ENCODE measurements at places on chromosomes 3 and 15.
A peak's percentile ranks its signal among the peaks of the same experiment; 100 is the strongest.

- no peak for DNase-seq
These were observed 2.3 kb downstream of the PPCDC start for GRCh38 chr15:75025548-75026260.

DNA sequence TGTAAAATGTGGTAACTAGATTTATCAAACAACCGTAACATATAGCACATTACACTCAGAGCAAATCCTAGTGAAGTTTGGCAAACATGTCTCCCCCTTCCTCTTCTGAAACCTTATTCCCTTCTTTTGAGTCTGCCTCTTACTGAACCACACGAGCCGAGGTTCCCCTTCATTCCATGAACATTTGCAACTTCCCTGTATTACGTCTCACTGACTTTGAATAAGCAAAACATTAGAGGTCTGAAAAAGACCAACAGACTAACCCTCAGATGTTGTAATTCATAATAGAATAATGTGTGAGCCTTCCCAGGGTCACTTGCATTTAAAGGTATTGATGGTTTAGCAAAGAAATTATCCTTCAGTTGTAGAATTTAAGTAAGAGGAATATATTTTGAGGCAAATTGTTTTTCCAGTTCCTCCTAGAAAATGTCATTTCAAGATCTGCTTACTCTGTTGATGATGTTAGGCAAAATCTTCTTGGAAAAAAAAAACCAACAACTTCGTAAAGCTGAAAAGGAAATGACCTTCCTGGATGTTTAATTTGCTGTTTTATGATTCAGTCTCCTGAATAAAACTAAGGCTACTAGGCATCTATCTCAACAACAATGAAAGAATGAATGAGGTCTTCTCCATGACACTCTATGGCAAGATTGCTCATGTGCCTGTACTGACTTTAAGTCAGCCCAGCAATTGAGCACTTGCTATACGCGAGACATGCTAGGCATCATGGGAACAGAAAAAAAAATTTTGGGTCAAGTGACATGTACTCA, 296.9 kb upstream of the NECTIN3 start:
- peak; percentile 94 for DNase-seq

DNA sequence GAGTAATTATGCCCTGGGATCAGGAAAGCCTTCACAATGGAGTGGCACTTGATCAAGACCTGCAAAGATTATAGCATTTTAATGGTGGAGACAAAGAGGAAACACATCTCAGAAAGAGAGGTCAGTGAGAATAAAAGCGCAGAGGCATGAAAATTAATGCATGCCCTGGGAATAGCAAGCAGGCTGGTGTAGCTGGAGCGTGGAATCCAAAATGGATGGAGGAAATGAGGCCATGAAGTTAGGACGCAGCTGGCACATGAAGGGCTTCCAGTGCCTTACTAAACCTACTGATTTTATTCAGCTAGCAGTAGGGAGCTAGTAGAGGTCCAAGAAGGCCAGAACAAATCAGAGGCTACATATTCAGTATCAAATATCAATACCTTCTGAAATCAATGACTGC, 38.1 kb downstream of the TMEM212 start:
- no peak for DNase-seq

DNA sequence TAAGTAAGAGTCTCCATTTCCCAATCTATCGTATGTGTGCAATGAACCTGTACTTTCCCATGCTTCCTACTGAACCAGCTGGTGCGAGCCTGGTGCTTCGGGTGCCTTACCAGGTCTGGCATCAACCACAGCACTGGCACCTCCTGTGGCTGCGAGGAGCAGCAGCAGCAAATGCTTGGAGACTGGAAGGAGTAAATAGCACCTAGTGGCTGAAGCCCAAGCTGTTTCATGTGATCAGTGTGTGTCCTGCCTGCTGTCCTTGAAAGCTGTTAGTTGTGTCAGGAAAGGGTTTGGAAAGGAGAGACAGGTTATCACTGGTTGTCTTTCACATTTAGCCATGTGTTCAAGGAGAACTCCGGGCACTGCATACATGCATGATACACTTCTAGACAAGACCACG, 31.8 kb downstream of the PCOLCE2 start:
- peak; percentile 4 for DNase-seq

- DNase-seq, result no peak
These were observed 185.8 kb upstream of the ROBO1 start for GRCh38 chr3:79953591-79954101.

DNA sequence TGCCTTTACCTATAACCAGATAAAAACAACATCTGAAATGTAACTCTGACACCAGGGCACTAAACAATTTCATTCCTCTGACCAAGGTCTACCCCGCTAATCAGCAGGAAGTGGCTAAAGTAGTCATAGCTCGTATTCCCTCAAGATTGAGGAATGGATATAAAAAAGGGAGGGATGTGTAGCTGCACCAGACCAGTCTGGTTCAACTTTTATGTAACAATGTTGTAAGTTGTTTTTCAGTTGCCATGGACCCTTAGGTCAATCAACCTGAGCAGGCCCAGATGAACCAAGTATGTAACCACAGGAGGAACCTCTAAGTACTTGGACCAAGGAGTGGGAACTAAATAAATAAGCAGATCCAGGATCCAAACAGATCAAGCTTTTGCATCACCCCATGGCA, 28.4 kb upstream of the IFT57 start:
- peak; percentile 11 for DNase-seq

- DNase-seq, result no peak
These were observed 107.5 kb downstream of the SRGAP3 start for GRCh38 chr3:9141928-9142289.

DNA sequence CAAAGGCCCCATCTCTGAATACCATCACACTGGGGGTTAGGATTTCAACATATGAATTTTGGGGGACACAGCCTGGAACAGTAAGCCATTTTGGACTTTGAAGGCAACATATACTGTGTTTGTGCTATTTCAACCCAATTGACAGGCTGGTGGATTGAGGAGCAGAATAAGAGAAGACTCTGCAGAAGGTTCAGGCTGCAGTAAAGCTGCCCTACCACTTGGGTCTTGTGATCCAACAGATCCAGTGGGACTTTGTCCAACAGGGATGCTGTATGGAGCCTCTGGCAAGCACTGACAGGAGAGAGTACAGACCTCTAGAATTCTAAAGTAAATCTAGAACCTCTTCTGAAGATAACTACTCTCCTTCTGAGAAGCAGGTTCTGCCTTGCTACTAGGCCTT, 1.1 kb upstream of the BCL2L10 start:
- no peak for DNase-seq

DNA sequence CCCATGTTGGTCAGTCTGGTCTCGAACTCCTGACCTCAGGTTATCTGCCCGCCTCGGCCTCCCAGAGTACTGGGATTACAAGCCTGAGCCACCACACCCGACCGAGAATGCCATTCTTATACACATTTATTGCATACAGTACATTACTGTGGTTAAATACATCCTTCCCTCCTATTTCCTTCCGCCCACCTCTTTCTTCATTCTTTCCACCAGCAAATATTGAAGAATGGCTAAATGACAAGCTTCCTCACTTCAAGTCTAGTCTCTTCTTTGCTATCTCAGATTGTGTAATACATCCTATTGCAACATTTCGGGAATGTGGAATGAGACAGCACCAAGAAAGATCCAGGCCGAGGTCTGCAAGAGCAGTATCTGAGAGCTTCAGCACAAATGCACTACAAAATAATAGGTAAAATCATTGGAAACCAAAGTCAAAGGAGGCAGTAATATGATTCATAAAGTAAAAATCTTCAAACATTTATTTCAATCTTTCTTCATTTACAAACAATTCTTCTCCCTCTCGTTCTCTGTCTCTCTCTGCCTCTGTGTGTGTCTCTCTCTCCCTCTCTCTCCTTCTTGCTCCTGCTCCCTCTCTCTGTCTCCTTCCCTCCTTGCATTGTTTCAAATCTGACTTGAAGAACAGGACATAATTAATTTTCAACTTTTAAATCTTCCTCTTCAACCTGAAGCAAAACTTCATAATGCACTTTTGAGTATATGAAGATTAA, 94.7 kb upstream of the TGFBR2 start:
- DNase-seq, result peak; percentile 99

GRCh38 chr3:50112462-50112861, 23.7 kb downstream of the RBM5 start:
- peak; percentile 34 for DNase-seq

- DNase-seq, result no peak
These were observed 346.1 kb downstream of the FEZF2 start for GRCh38 chr3:62027241-62027640.

DNA sequence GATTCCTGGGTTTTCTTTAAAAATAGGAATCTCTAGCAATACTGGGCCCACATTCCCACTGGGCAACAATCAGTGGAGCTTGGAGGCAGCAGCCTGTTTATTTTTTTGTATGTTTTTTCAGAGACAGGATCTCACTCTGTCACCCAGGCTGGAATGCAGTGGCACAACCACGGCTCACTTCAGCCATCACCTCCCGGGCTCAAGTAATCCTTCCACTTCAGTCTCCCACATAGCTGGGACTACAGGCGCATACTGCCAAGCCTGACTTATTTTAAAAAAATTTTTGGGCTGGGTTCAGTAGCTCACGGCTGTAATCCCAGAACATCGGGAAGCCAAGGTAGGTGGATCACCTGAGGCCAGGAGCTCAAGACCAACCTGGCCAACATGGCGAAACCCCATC, 29.1 kb upstream of the GNB5 start:
- DNase-seq, result no peak

GRCh38 chr15:91983729-91984340, 130.3 kb downstream of the SLCO3A1 start:
- no peak for DNase-seq

DNA sequence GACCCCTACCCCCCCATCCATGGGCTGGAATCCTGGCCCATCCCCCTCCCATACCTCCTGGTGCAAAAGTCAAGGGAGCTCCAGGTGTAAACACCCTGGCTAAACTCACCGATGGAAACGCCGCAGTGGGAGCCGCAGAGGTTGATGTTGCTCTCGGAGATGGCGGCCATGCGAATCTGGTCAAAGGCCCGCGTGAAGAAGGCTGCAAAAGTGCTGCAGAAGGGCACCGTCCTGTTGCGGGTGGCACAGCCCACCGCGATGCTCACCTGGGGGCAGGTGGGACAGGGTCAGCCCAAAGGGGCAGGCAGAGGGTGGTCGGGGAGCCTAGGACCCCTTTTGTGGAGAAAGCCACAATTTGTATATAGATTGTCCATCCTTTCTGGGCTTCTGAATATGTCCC, 26.7 kb downstream of the TKT start:
- no peak for DNase-seq

DNA sequence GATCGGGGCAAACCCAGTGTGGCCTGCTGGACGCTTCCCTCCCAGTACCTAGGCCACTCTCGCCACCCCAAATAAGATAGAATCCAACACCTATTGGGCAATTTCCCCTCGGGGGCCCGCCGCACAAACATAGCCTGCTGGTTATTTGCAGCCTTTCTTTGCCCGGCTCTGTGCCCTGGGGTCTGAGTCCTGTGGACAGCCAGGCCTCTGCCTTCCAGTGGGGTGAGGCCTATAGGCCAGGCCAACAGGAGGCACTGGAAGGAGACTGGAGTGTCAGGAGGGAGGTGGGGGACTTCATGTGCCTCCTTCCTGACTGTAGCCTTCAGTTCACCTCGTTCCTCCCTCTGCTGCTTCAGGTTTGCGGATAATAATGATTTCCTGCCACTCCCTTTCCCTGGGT, 47.4 kb upstream of the LDHAL6B start:
- DNase-seq, result no peak

- peak; percentile 92 for DNase-seq
These were observed 107.2 kb downstream of the FRMD5 start for GRCh38 chr15:44087578-44088465.

- peak; percentile 82 for DNase-seq
These were observed 8.5 kb downstream of the TMEM212 start for GRCh38 chr3:171851660-171852058.

DNA sequence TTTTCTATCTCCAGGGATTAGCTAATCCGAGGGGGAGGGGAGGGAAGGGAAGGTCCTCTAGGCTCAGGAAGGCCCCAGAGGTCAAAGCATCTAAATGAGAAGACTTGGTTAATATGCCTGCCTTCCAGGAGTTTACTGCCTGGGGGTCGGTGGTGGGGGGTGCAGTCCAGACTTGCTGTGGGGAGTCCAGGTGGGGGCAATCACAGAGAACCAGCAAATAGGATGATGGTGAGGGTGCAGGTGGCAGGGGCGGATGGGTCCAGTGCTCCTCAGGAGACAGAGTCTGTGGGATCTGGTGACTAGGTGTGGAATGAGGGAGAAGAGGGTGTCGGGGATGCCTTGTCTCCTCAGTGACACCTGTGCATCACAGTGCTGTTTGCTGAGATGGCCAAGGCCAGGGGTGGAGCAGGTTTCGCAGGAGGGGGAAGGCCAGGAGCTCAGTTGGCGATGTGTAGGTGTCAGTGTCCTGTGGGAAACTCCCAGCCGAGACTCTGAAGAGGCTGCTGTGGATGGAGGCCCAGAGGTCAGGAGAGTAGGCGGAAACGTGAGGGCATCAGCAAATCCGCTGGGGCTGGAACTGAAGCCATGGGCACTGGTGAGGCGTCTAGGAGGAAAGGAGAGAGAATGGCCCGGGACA, 8.1 kb downstream of the CFAP100 start:
- DNase-seq, result no peak

- DNase-seq, result peak; percentile 25
These were observed 293.1 kb upstream of the CHRM5 start for GRCh38 chr15:33675246-33675645.

DNA sequence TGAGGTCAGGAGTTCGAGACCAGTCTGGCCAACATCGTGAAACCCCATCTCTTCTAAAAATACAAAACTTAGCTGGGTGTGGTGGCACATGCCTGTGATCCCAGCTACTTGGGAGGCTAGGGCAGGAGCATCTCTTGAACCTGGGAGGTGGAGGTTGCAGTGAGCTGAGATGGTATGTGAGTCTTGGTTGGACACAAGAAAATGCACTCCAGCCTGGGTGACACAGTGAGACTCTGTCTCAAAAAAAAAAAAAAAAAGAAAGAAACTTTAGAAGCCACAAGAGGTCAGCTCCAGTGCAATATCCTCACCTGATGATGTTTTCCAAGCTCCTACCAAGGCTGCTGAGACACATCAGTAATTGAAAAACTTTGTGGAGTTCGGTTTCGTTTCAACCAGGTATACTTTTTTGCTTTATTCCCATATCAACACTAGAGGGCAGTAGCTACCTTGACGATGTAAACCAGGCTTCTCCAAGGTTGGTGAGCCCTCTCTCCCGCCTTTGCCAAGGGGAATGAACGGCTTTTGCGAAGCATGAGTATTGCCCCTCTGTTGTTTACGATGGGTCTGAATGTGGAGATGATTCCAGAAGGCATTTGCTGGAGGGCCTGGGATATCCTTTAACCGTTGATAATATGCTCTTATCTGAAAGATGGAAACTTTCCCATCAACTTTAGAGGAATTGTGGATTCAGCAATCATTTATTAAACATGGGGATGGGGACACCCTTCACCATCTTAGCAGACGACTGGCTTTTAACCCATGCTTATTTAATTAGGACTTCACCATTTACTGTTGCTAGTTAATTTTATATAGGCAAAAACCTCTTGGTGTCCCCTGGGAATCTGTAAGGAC, 202.8 kb downstream of the SV2B start:
- peak; percentile 48 for DNase-seq
